ENCODE measurements at places on chromosomes 5 and 9. TPM values are rescaled to one million over a fixed set of nuclear protein-coding genes. Genes with fewer than 3 reads are reported as not detected.

DNA sequence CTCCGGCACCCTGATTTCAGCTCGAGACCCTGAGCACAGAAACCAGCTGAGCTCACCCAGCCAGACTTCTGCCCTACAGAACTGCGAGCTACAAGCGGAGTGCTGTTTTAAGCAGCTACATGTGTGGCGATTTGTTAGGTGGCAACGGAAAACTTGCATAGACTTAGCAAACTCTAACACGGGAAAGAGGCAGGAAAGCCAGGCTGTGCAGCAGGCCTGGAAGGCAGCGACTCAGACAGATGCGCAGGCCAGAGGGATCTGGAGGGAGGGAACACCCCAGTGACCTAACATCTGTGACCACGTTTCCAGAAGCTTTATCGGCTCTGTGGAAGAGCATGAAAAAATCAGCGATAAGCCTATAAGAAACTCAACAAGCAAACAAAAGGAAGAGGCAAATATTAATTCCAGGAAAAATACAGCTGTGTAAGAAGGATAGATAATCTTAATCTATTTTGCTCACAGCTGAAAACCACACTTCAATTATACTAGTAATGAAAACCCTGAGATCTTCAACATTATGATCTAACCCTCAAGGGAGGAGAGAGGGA lies 11.0 kb downstream of the UBAC1 start:
- DNase-seq, result no peak

Gene PPP3R2
- 1.4 TPM for total RNA-seq

GRCh38 chr9:27392451-27392850 lies 95.5 kb upstream of the EQTN start:
- DNase-seq, result no peak

Gene FYB1
- total RNA-seq, result 4.5 TPM

DNA sequence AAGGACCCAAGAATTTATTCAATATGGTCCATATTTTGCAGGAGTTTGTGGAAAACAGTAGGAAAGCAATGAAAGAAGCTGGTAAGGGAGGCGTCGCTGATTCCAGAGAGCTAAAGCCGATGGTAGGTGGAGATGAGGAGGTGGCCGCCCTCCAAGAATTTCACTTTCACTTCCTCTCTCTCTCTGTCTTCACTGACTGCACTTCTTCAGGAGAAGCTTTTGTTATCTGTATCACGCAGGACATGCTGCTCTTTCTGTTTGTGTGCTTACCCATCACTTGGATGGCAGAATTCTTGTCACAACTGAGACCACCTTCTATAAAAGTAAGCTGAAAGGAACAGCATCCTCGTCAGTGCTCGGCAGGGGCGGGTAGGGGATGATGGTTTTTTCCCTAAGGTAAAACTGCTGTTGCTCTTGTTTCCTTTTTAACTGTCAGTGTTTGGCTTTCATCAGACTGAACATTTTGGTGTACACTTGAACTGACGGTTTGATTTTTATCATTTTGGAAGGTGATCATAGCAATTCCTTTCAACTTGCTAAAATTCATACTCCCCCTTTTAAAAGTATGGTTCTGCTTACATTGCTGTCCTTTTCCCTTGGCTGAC lies 62.4 kb upstream of the FSD1L start:
- DNase-seq, result no peak

- no peak for DNase-seq
Measured at GRCh38 chr9:2465921-2466460, 155.6 kb upstream of the VLDLR start.

DNA sequence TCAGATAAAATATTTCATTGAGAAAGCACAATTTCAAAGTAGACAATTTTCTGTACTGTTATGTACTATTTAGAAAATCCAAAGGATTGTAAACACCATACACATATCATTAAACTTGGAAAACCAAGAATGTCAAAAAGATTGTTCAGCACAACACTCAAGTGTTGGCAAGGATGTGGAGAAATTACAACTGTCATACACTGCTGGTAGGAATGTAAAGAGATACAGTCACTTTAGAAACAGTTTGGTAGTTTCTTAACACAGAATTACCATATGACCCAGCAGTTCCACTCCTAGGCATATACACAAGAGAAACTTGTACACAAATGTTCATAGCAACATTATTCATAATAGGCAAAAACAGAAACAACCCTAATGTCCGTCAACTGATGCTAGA lies 71.2 kb downstream of the OR2K2 start:
- no peak for DNase-seq

- peak; percentile 64 for DNase-seq
Measured at GRCh38 chr9:97570899-97571298, 62.3 kb downstream of the TSTD2 start.

DNA sequence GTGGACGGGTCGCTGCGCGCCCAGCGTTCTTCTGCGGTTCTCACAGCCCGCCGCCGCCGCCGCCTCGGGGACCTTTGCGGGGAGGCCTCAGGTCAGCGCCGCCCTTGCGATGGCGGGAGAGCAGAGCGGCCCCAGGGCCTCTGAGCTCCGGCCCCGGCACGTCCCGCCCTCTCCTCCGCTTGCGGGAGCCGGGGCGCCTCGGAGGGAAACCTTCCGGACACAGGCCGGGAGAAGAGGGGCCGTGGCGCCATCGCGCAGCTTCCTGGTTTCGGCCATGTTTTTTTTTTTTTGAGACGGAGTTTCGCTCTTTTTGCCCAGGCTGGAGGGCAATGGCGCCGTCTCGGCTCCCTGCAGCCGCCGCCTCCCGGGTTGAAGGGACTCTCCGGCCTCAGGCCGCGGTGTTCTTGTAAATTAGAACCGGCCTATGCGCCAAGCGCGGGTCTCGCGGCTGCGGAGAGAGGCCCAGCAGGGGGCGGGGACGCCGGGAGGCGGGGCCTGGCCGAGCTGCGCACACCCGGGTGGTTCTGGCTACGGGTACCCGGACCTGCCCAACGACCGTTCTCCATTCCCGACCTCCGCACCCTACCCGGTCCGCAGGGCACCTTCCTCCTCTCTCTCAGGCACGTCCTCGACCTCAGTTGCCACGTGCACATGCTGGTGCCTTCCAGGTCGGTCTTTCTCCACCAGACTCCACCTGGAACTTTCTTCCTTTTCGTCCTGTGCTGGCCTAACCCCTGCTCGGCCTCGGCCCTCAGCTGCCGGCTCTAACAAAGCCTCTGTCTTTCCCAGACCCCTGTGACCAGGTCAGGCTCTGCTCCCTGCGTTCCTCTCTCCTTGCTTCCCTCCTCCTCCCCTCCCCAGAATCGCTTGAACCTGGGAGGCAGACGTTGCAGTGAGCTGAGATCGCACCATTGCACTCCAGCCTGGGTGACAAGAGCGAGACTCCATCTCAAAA lies 28.8 kb upstream of the MGAT1 start:
- peak; percentile 85 for DNase-seq

Gene CDH9
- total RNA-seq, result 28.3 TPM

DNA sequence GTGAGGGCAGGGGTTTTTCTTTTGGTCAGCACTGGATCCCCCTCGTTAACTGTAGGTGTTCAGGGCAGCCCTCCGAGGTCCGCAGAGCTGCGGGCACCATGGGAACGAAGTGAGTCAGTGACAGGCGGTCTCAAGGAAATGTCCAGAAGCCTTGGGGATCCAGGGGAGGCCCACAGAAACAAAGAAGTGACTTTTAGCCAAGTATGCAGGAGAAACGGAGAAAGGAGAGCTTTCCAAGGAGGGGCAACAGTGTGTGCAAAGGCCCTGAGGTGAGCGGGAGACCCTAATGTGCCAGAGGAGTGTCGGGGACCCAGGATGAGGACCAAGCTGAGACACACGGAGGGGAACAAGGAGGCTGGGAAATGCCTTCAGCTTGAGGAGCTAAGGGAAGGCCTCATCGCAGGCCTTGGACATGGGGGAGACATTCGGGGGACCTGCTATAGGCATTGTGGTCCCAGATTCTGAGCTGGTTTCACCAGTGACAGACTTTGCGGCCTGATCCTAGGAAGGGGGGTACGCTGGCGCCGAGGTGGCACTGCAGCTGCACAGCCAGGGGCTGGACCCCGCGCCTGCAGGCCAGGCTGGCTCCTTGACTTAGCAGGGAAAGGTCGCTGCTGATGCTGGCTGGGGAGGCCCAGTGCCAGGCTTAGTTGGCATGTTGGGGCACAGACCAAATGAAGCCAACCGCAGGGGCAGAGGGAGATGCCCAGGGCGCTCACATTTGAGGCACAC lies 3.3 kb downstream of the LTC4S start:
- no peak for DNase-seq

Gene EGFLAM
- 1.2 TPM for total RNA-seq

DNA sequence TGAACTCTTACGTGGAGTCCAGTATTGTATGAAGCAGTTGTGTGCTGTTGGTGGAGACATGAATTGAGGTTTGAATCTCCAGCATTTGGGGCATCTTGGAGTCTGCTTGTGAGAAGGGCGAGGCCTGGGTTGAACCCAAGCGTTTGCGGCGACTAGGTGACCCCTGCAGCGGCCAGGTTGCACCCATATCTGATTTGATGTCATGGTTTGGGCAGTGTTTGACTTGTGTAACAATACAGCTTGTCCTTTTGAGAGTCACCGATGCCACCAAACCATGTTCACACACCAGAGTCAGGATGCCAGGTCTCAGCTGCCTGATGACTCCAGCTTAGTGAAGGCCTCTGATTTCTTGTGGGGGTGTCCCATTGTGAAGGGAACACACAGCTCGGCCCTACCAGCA lies 2.1 kb downstream of the TRAF2 start:
- DNase-seq, result no peak

- peak; percentile 10 for DNase-seq
Measured at GRCh38 chr9:133114886-133115603, 6.0 kb downstream of the RALGDS start.

DNA sequence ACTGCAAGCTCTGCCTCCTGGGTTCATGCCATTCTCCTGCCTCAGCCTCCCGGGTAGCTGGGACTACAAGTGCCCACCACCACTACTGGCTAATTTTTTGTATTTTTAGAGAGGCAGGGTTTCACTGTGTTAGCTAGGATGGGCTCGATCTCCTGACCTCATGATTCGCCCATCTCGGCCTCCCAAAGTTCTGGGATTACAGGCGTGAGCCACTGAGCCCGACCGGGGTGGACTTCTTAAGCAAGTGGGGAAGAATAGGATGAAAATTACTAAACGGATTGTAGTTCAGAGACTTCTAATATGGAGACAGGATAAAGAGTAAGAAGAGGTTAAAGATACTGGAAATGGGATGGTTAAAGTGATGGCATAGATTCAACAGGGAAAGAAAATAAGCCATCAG lies 132.3 kb upstream of the IRX2 start:
- no peak for DNase-seq

- DNase-seq, result no peak
Measured at GRCh38 chr9:113524468-113524867, 60.9 kb downstream of the RGS3 start.

Gene TRIM7
- total RNA-seq, result 5.8 TPM

- DNase-seq, result no peak
Measured at GRCh38 chr9:86974421-86974820, 27.1 kb upstream of the GAS1 start.

GRCh38 chr9:121645003-121645402 lies 6.4 kb upstream of the DAB2IP start:
- DNase-seq, result peak; percentile 28

Gene AJM1
- 40.9 TPM for total RNA-seq

- peak; percentile 51 for DNase-seq
Measured at GRCh38 chr5:34656001-34656699, at the start of gene RAI14. Gene RAI14 (plus strand): TSS chr5:34656328. CDS start chr5:34686920, 30,592 bp downstream.

- DNase-seq, result no peak
Measured at GRCh38 chr5:124634228-124634739, 112.2 kb downstream of the ZNF608 start.

Gene ELL2
- total RNA-seq, result 103 TPM

- no peak for DNase-seq
Measured at GRCh38 chr5:33319151-33319550, 121.6 kb upstream of the TARS1 start.

Gene ORM2
- not detected for total RNA-seq

DNA sequence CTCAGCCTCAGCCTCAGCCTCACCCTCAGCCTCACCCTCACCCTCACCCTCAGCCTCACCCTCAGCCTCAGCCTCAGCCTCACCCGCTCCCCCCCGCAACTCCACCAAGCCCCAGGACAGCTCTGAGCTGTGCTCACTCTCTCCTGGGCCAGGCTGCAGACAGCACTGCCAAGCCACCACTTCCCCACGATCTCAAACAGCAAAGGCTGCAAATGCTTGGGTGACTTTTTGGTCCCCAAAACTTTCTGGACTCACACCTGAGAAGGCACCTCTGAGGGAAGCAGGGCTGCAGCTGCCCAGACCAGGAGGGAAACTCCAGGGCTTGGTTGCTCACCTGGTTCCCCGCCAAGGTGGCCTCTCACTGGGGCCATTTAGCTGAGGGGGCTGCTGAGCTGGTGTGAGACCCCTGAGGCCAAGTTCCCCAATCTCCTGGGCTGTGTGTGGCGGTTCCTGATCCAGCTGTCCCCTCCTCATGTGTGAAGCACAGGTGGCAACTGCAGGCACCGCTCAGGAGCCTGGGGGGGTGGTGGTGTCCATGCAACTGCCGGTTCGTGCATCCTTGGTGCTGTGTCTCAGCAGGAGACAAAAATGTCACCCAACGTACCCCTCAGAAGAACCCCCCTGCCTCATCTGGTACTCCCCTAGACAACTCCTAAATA lies 17.8 kb downstream of the MRPL36 start:
- DNase-seq, result no peak

- DNase-seq, result no peak
Measured at GRCh38 chr5:963673-964531, 44.7 kb upstream of the NKD2 start.

Gene SLC36A2
- not detected for total RNA-seq

Gene SH3TC2
- total RNA-seq, result 40.5 TPM

Gene C9orf40
- 7.0 TPM for total RNA-seq

DNA sequence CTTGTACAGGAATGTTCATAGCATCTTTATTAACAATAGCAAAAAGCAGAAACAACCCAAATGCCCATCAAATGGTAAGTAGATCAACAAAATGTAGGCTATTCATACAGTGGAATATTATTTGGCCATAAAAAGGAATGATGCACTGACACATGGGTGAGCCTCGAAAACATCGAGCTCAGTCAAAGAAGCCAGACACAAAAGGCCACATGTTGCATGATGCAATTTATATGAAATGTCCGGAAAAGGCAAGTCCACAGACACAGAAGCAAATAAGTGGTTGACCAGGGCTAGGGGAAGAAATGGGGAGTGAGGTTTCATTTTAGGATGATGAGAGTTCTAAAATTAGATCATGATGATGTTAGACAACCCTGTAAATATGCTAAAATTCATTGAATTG lies 16.5 kb upstream of the SLC2A8 start:
- no peak for DNase-seq

- no peak for DNase-seq
Measured at GRCh38 chr9:32940740-32941139, 60.7 kb downstream of the APTX start.

DNA sequence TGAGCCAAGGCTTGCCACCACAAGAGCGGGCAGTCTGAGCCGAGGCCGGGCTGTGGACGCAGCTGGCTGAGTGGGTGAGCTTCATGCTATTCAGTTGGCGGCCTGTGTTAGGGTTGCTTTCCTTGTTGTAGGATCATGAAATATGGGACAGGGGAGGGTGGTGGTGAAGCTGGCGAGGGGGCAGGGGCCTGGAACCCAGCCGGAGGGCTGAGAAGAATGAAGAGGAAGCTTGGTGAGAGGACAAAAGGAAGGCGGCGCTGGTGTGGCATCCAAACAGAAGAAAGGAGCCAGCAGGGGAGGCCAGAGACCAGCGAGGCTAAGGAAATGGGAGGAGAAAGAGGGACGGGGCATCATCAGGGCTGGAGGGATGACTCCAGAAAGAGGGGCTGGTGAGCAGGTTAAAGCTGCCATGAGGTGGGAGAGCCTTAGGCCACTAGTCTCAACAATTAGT lies 18.3 kb downstream of the RALGPS1 start:
- no peak for DNase-seq
